ENCODE measurements at places on chromosomes 5 and 9.

DNA sequence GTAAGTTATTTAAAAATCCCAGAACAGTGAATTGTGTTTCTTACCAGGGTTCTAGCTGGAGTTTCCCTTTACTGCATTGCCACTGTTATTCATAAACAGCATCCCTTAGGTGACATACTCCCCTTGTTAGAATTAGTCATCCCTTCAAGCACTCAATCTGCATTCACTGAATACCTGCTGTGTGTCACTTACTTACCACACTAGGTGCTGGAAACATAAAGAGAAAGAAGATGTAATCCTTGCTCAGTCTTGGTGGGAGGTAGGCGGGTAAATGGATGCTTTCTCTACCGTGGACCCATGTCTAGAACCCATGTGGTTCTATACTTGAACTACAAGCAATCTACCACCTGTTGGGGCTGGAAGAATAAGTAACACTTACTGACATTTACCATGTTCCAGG is 371.6 kb downstream of the KDM4C start:
- H3K27me3 ChIP-seq, result no peaks in the 10 kb centered on the region
- H3K36me3 ChIP-seq, result peaks cover 31% of the 10 kb centered on the region
- H3K4me1 ChIP-seq, result no peaks in the 10 kb centered on the region

DNA sequence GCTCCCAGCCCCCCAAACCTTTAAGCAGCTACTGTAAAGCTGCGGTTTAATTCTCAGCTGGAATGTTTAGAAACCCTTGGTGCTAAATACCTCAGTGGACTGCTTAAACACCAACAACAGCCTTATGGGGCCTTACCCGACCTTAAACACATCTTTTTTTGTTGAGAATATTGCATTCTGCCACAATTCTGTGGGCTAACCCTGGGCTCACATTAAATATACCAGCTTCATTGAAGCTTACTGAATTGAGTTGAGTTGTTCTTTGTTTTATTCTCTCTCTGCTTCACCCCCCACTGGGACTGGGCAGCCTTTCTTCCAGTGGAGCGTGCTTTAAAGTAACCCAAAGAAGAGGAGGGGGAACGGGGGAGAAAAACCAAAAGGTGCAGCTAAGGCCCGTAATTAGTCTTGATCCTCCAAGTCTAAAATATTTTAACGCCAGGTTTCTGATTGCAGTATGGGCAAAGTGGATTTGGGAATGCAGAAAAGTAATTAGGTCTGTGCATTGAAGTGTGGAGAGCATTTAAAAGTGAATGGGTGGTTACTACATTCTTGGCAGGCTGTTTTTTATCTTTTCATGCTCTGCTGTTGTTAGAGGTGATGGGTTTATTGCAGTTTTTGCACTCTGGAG is 281.2 kb downstream of the NR2F1-AS1 start:
- H3K4me1 ChIP-seq, result no peaks in the 10 kb centered on the region
- DNase-seq, result no peak

DNA sequence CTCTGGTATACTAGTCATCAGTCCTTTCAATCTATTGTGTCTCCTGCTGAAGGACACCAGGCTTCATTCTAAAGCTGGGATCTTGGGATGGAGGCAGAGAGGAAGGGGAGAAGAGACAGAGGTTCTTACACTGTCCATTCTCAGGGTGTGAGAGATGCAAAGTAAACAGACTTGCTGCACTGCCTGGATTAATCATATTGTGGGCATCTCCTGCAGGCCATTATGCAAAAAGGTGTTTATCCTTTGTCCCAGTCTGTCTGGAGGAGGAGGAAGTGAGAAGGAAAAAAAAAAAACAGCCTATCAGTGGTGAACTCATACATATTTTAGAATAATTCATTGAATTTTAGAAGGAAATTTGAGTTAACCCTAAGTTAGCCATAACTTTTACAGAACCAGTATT is 92.9 kb upstream of the TNPO1 start:
- no peaks in the 10 kb centered on the region for H3K36me3 ChIP-seq
- H3K27ac ChIP-seq, result no peak overlapping the region
- peaks cover 10% of the 10 kb centered on the region for H3K27me3 ChIP-seq
- no peaks in the 10 kb centered on the region for H3K4me1 ChIP-seq

DNA sequence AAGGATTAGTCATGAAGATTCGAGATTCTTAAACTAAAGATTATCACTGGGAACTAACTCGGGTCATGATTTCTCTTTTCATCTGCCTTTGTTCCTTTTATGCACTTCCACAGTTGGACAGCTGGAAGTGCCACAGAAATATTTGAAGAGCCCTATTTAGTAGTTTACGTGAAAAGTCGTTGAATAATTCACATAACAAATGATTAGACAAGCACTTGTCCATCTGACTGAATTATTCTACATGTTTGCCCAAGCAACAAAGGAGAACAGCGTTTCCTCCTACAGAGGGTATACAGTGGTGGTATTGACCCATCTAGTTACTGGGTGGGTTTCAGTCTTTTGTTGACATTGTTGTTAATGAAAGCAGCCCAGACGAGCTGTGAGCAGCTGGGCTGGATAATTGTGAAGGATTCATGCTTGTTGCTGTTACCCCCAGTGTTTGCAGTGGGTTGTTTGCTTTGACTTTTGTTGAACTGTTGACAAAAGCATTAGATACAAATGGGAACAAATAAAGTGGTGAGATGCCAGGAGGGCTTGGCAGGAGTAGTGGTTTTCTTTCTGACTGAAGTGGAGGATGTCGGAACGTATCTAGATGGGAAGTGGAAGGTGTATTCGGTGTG is 96.2 kb downstream of the TLE4 start:
- peaks cover 10% of the 10 kb centered on the region for H3K4me1 ChIP-seq
- no peak overlapping the region for H3K27ac ChIP-seq
- H3K36me3 ChIP-seq, result peaks cover 6% of the 10 kb centered on the region
- DNase-seq, result no peak
- no peak overlapping the region for H3K4me3 ChIP-seq

GRCh38 chr5:172881691-172882370 is 47.8 kb downstream of the ERGIC1 start:
- DNase-seq, result no peak
- no peak overlapping the region for H3K4me3 ChIP-seq
- H3K27ac ChIP-seq, result no peak overlapping the region
- H3K27me3 ChIP-seq, result no peaks in the 10 kb centered on the region
- H3K36me3 ChIP-seq, result peaks cover 3% of the 10 kb centered on the region

- H3K4me1 ChIP-seq, result no peaks in the 10 kb centered on the region
- H3K4me3 ChIP-seq, result no peak overlapping the region
- no peak for DNase-seq
- no peaks in the 10 kb centered on the region for H3K36me3 ChIP-seq
- H3K27ac ChIP-seq, result no peak overlapping the region
- H3K27me3 ChIP-seq, result no peaks in the 10 kb centered on the region
These were observed 105.6 kb upstream of the ZNF366 start for GRCh38 chr5:72612810-72613209.

DNA sequence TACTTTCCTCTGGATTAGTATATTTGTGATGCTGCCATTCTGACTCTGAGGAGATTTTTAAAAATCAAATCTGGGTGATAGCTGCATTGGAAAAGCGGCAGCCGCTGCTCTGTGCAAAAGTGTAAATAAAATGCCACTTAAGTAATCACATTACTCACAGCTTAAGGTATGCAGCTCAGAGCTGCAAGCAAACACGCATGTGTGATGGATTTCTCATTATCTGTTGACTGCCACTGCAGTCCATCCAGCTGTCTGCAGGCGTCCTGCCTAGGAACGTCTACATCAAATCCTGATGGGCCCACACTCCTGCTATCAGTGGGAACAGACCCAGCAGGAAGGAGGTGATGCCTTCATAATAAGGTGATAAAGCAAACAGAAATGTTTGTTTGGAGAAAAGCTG is 216.9 kb downstream of the SPOCK1 start:
- no peak for DNase-seq
- no peak overlapping the region for H3K27ac ChIP-seq
- H3K4me1 ChIP-seq, result no peaks in the 10 kb centered on the region
- no peak overlapping the region for H3K4me3 ChIP-seq
- H3K36me3 ChIP-seq, result no peaks in the 10 kb centered on the region
